ENCODE measurements at places on chromosomes 3 and 15.

DNA sequence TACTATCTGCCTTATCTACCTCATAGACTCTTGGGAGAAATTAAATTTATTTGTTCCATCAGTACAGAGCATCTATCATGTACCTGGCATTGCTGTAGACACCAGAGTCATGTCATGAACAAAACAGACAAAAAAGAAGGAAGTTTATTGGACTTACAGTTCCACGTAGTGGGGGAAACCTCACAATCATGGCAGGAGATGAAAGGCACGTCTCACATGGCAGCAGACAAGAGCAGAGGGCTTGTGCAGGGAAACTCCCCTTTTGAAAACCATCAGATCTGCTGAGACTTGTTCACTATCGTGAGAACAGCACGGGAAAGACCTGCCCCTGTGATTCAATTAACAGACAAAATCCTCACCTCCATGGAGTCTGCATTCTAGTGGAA lies 25.6 kb upstream of the ACAP2 start:
- DNase-seq = no peak

DNA sequence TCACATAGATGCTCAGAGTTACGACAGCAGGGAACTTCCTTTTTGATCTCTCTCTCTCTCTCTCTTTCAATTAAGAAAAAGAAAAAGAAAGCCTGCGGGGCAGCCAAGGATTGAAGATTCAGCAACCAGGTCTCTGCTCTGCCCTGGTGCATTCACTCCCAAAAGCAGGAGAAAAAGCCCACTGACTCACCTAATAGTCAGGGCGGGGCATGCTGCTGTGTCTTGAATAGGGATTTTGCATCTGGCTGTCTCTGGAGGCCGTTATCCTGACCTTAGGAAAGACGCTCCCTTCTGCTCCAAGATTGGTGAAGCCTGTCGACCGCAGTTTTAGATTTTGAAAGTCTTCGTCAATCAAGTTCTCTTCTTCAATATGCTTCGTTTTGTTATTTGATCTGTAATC lies 20.8 kb upstream of the ITGB5 start:
- no peak for DNase-seq

DNA sequence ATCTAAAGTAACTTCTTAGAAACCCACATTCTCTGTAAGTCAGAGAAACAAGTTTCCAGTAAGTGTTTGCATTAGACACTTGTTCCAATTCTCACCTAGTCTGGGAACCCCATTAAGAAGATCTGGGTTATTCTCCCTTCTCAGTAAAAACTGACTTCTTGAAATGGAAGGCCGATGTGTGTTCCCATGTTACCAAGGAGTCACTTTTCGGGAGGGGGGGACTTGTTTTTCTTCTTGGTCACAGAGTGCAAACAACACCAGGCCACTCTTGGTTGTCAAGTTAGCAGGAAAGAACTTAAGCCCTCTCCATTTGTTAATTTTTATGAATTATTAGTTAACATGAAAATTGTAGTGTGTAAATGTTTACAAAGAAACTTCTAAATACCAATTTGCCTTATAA lies 55.6 kb downstream of the ITPR1 start:
- no peak for DNase-seq

- DNase-seq = no peak
Observed at GRCh38 chr3:107024551-107025026, 352.6 kb upstream of the CCDC54 start.

DNA sequence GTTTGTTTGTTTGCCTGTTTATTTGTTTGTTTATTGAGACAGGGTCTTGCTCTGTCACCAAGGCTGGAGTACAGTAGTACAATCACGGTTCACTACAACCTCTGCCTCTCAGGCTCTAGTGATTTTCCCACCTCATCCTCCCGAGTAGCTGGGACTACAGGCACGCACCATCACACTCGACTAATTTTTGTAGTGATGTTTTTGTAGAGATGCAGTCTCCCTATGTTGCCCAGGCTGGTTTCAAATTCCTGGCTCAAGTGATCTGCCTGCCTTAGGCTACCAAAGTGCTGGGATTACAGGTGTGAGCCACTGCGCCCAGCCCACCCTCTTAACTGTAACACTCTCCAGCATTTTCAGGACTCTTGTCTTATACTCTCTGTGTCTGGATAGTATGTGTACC lies 26.7 kb downstream of the PLD1 start:
- DNase-seq = no peak

DNA sequence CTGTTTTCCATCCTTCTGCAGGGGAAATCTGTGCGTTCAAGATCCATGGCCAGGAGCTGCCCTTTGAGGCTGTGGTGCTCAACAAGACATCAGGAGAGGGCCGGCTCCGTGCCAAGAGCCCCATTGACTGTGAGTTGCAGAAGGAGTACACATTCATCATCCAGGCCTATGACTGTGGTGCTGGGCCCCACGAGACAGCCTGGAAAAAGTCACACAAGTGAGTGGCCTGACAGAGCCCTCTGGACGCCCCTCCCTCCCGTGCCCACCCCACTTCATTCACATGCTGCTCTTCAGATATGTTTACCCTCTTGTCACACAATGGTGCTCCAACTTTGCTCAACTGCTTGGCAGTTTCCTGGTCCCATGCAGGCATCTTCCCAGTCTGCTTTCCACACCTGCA lies 274.3 kb upstream of the TRIM42 start:
- DNase-seq = no peak

DNA sequence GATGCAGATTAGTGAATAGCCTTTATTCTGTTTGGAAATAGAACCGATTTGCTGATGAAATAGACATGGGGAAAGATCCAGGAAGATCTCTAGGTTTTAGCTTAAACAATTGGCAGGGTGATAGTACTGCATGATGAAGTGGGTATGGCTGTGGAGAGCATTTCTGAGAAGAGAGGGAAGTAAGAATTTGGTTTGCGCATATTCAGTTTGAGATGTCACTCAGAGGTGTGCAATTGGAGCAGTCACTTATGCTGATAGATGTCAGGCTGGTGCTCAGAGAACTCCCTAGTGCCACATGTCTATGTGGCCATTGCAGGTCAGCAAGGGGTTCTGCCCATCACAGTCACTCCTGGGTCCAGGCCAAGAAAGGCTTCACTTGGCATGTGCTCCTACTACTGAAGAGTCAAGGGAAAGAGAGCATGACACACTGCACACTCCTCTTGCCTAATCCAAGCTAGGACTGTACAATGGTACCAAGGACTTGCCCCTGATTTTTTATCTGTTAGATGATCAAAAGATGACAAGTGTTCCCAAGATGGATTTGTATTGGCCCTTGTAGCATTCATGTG lies 57.2 kb upstream of the ST8SIA2 start:
- no peak for DNase-seq

DNA sequence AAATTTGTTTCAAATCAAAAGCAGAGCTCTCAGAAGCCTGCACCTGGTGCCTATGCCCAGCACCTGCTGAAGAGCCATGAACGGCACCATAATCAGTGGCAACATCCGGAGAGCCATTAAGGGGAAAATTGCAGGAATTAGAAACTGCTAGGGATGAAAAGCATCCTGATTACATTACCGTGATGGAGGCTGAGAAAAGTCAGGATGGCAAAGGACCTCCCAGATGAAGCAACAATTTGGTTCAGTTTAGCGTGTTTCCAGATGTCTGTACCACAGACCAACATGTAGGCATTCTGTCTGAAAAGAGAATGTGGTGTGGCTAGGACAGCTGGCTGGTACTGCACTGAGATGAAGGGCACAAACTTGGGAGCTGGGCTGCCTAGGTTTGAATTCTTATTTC lies 106.1 kb downstream of the EOMES start:
- DNase-seq = no peak

DNA sequence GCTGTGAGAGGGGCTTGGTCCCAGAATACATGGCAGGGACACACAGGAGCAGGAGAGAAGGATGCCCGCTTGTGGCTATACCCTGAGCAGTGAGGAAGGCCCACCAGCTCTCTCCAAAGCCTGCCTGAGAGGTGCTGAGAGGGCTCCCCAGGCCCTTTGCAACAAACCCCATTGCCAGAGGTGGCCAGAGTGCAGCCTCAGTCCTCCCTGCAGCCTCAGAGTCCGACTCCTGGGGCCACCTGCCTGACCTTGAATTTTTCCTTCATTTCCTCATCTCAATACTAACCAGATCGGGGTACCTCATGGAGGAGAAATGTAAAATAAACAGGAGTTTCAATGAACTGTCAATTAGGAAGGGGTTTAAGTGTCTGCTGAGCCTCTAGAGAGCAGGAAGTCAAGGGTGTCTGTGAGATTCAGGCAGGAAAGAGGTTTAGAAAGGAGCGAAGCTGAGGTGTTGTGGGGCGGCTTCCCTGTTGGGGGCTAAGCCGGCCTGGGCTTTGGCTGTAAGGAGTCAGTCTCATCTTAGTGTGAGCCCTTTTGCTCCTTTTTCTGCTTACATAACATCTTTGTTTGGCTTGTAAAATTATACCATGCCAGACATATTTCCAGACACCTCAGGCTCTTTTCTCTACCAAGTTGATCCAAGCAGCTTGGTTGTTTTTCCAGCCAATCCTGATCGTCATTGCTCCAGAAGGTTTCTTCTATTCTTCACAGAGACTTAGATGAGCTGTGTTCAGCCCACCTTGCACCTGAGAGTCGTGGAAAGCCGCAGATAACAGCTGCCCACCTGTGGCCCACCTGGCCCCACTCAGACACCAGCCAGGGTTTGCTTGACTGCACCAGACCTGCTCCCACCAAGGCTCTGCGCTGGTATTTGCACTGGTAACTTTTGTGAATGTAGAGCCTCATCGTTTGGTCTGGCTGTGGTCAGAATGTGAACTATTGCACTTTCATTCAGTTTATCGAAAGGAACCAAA lies 36.7 kb downstream of the CMTM7 start:
- no peak for DNase-seq

GRCh38 chr15:94791510-94791909 lies 560.1 kb downstream of the MCTP2 start:
- no peak for DNase-seq

DNA sequence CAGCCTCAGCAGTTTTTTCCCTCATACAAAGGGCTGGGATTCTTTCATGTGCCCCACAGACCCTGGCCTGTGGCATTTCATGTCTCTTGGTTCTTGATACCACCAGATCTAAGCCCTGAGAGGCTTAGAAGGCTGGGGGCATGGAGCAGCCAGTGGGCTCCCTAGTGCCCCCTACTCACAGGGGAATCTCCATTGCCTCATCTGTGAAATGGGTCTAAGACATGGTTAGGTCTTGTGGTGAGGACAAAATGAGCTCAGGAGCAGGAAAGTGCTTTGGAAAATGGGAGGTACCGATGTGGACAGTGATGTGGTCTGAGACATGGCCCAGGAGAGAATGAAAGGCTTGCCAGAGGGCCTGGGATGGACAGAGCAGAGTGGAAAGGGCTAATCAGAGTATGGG lies 94.3 kb downstream of the SMAD6 start:
- no peak for DNase-seq

GRCh38 chr15:78050826-78051225 lies 26.7 kb downstream of the TBC1D2B start:
- DNase-seq = no peak

- no peak for DNase-seq
Observed at GRCh38 chr15:59191855-59192237, 14.8 kb upstream of the LDHAL6B start.

DNA sequence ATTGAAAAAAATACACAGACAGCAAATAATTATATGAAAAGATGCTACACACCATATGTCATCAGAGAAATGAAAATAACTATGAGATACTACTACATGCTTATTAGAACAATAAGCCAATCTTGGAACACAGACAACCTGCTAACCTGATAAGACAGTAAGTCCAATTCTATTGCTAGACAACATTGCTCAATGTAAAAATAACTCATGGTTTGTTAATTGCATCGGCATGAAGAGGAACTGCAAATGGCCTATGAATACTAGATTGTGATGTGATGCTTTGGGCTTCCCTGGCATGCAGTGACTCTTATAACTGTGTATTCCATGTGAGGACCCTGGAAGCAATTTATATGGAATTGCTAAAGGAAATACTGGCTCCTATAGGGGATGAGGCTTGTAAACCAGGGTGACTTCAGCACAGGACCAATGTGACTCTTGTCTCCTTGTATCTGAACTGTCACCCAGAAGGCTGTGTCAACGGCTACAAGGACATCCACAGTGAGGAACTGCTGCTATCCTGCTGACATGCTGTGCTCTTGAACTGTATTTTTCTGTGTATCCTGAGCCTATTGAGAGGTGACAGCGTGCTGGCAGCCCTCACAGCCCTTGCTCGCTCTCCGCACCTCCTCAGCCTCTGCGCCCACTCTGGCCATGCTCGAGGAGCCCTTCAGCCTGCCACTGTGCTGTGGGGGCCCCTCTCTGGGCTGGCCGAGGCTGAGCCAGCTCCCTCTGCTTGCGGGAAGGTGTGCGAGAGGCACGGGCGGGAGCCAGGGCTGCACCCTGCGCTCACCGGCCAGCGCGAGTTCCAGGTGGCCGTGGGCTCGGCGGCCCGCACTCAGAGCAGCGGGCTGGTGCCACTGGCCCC lies 385.7 kb downstream of the CNTN4 start:
- DNase-seq = no peak

DNA sequence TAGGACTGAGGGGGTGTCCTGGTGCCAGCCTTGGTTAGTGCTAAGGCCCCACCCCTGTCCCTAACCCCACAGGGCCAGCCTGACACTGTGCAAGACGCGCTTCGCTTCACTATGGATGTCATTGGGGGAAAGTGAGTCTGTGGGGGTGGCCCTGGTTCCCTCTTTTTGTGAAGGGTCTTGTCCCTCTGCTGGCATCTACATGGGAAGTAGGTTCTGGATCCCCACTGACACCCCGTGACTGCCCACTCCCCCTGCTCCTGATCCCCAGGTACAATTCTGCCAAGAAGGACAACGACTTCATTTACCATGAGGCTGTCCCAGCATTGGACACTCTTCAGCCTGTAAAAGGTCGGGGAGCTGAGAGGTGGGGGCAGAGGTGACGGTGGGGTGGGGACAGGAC lies 26.4 kb downstream of the PTPN23 start:
- no peak for DNase-seq

- DNase-seq = no peak
Observed at GRCh38 chr3:105327662-105328337, 38.9 kb upstream of the ALCAM start.

- DNase-seq = no peak
Observed at GRCh38 chr3:139388821-139389551, 461 bp downstream of the COPB2 start.

- no peak for DNase-seq
Observed at GRCh38 chr15:62279041-62279440, 114.0 kb upstream of the C2CD4B start.

GRCh38 chr3:169787120-169787519 lies 13.9 kb downstream of the MYNN start:
- DNase-seq = no peak

DNA sequence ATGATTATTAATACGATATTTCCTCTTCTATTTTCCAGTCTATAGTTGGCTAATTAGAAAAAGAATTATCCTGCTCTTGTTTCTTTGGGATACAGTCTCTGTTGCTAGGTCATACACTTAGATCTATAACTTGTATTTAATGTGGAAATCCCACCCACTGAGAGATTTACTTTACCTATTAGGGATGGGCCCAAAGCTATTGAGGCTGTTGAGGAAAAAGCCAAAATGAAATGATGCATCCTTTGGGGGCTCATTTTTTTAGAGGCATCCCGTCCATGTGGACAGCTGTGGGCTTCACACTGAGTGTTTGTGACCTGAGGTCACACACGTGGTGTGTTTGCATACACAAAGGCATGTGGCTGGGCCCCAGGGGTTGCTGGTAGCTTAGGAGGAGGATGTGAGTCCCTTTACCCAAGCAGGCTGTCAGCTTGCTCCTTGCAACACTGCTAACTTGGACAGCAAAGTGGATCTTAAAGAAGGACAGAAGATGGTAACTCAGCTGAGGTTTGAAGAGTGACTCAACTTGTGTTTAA lies 477.4 kb downstream of the AGBL1 start:
- no peak for DNase-seq
